ENCODE measurements at places on chromosomes 6 and 20.
A peak's percentile ranks its signal among the peaks of the same experiment; 100 is the strongest.

DNA sequence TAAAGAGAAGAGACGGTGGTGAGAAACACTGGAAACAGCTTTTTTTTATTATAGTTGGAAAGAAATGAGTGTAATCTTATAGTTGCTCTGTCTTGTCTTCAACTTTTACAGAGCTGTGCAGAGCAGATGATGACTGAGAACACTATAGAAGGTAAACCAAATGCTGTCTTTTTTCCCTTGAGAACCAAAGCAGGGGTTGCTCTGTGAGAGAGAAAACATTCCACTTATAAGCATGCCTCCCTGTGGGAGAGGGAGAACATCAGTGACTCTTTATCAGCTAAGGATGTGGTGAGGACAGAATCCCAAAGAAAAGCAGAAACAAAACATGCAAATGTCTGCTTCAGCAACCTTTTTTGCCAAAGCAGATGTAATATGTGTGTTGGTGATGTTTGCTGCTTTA lies 179.3 kb upstream of the HDDC2 start:
- no peak for DNase-seq

- no peak for DNase-seq
These were observed 33.6 kb upstream of the MYL9 start for GRCh38 chr20:36507746-36508145.

DNA sequence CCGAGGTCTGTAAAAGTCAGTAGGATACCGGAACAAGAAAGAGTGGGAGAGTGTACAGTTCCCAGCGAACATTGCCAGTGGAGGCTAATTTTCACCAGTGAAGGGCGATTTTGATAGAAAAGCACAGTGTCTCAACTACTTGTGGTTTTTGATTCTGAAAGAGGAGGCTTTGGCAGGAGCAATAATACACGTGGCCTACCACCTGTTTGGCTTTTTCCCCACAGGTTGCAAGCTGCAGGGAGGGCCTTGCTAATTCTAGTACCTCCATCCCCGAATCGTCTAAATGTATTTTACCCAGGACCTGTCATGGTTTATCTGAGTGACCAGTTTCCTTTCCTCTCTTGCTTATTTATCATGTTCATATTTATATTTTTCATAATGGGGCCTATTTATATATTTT lies 3.3 kb upstream of the EFCAB8 start:
- no peak for DNase-seq

GRCh38 chr6:41255638-41256246 lies 27.6 kb downstream of the TREML4 start:
- DNase-seq, result no peak

DNA sequence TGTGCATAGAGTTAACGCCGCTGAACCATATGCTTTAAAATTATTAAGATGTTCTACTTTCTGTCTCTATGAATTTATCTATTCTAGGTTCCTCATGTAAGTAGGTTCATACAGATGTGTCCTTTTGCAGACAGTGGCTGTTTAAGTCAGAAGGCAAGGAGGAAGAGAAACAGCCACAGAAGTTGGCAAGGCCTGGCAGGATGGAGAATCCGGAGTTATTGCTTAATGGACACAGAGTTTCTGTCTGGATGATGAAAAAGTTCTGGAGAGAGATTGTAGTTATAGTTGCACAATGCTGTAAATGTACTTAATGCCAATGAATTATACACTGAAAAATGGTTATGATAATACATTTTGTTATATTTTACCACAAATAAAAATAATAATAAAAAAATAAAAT lies 283.6 kb upstream of the CNR1 start:
- DNase-seq, result no peak

GRCh38 chr6:37429352-37429750 lies 3.7 kb upstream of the CMTR1 start:
- DNase-seq, result peak; percentile 25

Measured in GM12864 (cell line).